ENCODE measurements at places on chromosomes 2 and 18. TPM values are rescaled to one million over a fixed set of nuclear protein-coding genes. Genes with fewer than 3 reads are reported as not detected.

The ADD2 gene
- 46.2 TPM for total RNA-seq

DNA sequence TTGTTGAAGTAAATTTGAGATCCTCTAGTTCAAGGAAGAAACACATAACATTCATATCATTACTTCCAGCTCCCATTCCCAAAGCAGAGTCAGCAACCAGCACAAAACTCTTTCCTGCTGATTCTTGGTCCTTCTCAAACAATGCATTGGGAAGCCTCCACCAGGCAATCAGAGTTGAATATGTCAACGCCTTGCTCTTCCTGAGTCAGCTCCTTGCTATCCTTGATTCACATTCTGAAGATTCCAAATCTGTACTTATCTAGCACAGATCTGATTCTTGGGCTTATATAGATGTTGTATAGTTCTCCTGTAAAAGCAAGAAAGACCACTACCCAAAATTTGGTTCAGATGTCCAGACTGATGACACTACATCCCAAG, 29.6 kb downstream of the CFAP210 start:
- no peaks in the 10 kb centered on the region for H3K36me3 ChIP-seq
- H3K27ac ChIP-seq = no peak overlapping the region
- no peak for DNase-seq
- peaks cover 2% of the 10 kb centered on the region for H3K27me3 ChIP-seq
- no peak overlapping the region for H3K4me3 ChIP-seq

GRCh38 chr2:20093263-20094141, 42.1 kb upstream of the LAPTM4A start:
- peaks cover 3% of the 10 kb centered on the region for H3K4me1 ChIP-seq
- H3K27me3 ChIP-seq = peaks cover 7% of the 10 kb centered on the region
- no peak overlapping the region for H3K4me3 ChIP-seq
- no peak overlapping the region for H3K27ac ChIP-seq

GRCh38 chr2:239173301-239173700, 227.5 kb downstream of the HDAC4 start:
- peaks cover 3% of the 10 kb centered on the region for H3K4me1 ChIP-seq
- no peak for DNase-seq
- no peak overlapping the region for H3K27ac ChIP-seq
- H3K27me3 ChIP-seq = no peaks in the 10 kb centered on the region

GRCh38 chr2:202566286-202566685, 68.5 kb upstream of the FAM117B start:
- no peak overlapping the region for H3K27ac ChIP-seq
- H3K4me1 ChIP-seq = no peaks in the 10 kb centered on the region
- H3K4me3 ChIP-seq = no peak overlapping the region
- H3K27me3 ChIP-seq = no peaks in the 10 kb centered on the region

DNA sequence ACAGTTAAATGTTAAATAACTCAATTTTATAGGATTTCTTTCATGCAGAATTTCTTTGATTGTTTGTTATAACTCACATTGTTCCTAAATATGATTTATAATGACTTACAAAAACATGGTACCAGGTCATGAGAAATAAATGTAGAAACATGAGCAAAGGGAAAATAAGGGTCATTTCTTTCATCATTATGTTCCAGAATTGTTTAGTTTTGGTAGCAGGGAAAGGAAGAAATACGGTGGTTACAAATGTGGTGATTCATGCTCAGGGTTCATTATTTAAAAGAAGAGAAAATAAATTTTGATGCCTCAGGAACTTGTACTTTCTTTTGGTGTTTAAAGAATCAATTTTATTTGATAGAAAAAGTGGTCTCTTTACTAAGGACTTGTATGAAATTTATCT, 4.4 kb downstream of the LYPD6B start:
- no peaks in the 10 kb centered on the region for H3K4me1 ChIP-seq
- no peaks in the 10 kb centered on the region for H3K36me3 ChIP-seq
- H3K27me3 ChIP-seq = peaks cover 30% of the 10 kb centered on the region
- H3K4me3 ChIP-seq = no peak overlapping the region

The TCF7L1 gene
- total RNA-seq = not detected

DNA sequence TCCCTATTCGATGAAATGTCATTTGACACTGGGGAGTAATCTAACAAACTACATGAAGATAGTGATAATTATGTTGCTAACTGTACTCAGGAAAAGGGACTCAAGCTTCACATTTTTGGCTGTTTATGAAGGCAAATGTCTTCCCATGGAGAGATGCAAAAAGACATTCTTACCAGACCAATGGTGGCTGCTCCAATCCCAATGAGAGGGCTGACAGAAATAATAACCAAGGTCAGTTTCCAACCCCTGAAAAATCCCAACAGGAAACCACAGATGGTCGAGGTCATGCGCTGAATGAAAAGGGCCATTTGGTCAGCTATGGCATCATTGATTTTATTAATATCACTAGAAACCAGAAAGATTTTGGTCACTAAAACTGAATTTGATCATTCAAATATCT, 37.6 kb downstream of the ABCB11 start:
- no peaks in the 10 kb centered on the region for H3K4me1 ChIP-seq
- DNase-seq = no peak
- H3K27me3 ChIP-seq = peaks cover 7% of the 10 kb centered on the region
- H3K4me3 ChIP-seq = no peak overlapping the region
- H3K27ac ChIP-seq = no peak overlapping the region

The TMEFF2 gene
- not detected for total RNA-seq

The KCNJ3 gene
- total RNA-seq = not detected

DNA sequence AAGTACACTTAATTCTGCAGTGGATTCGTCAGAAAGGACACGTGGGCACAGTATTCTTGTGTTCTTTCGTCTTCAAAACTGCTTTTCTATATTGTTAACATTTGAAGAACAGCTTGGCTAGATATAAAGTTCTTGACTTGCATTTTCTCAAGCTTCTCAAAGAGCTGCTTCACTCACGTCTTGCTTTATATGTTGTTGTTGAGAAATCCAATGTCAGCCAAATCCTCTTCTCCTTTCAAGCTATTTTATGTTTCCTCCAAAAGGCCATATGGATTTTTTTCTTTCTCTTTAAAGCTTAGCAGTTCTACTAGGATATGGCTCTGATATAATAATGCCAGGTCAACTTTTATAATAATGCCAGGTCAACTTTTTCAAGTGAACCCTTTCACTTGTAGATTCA, 65.5 kb upstream of the CYP1B1 start:
- no peaks in the 10 kb centered on the region for H3K4me1 ChIP-seq
- DNase-seq = no peak
- H3K27ac ChIP-seq = no peak overlapping the region
- H3K27me3 ChIP-seq = no peaks in the 10 kb centered on the region

DNA sequence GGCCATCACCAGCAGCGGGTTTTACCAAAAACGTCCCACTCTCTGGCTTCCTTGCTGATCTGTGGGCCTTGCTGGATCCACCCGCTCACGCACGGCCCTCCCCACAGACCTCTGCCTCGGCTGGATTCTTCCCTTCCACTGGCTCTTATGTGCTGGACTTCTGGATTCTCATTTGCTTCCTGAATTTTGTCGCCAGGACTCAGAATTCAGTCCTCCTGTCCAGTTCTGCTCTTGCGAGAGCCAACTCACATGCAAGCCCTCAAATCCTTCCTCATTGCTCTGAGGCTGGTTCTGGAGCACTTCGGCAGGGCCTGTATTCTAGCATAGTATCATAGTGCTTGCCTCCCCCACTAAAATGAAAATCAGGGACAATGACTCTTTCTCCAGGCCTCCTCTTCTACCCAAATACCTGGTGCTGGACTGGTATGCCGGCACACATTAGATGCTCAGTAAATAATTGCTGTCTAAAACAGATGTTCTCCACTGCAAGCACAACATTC, 115.5 kb downstream of the ATL2 start:
- no peak overlapping the region for H3K4me3 ChIP-seq
- H3K36me3 ChIP-seq = no peaks in the 10 kb centered on the region
- no peak overlapping the region for H3K27ac ChIP-seq
- no peak for DNase-seq

The CCDC141 gene
- total RNA-seq = 2.6 TPM

The GALNT13 gene
- total RNA-seq = not detected

DNA sequence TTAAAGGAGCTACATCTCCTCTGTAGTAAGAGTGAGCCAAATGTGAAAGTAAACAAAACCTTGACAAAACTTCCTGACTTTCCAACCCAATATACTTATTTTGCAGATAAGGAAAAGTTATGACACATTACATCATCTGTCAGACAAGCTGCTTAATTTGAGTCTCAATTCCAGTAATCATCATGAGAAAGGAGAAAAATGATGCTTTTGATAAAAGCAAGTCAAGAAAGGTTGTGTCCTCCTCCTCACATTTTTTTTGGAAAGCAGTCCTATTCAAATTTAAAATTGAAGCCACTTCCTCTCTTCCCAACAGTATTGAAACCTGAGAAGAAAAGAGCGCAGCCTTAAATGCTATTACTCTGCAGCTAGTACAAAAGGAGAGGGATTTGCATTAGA, 519.6 kb downstream of the LRP1B start:
- H3K4me1 ChIP-seq = no peaks in the 10 kb centered on the region
- no peak overlapping the region for H3K4me3 ChIP-seq
- no peak overlapping the region for H3K27ac ChIP-seq

The PFN4 gene
- total RNA-seq = 0.32 TPM

DNA sequence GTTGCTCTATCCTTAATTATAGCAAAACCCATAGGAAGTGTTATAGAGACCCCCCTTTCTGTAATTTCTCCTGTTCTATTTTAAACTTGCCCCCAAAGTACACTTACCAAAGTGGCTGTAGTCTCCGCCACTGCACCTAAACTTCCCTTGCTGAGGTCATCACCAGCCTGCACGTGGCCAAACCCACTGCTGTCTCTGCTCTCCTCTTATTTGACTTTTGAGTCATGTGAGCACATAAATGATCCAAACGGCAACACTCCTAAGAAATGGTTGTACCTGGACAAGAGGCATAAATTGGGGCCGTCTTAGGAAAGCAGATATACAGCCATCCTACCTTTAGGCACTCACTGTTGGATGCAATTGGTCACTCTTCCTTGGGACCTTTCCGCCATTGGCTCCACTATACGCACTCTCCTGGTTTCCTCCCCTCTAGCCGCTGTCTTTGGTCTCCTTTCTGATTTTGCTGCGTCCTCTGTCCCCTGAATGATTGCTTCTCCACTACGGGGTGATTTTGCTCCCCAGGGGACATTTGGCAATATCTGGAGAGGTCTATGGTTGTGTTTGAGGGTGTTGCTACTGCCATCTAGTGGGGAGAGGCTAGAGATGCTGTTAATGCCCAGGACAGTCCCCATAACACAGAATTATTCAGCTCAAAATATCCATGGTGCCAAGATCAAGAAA, 19.2 kb upstream of the IL36G start:
- H3K27ac ChIP-seq = no peak overlapping the region
- DNase-seq = peak; percentile 54
- H3K27me3 ChIP-seq = no peaks in the 10 kb centered on the region
- H3K4me1 ChIP-seq = no peaks in the 10 kb centered on the region
- H3K36me3 ChIP-seq = no peaks in the 10 kb centered on the region
- no peak overlapping the region for H3K4me3 ChIP-seq

GRCh38 chr2:177547122-177547521, 154.5 kb downstream of the AGPS start:
- DNase-seq = no peak
- H3K27ac ChIP-seq = no peak overlapping the region
- no peaks in the 10 kb centered on the region for H3K27me3 ChIP-seq
- H3K4me1 ChIP-seq = no peaks in the 10 kb centered on the region

The POTEC gene
- total RNA-seq = not detected

The ZFP36L2 gene
- 38.4 TPM for total RNA-seq

DNA sequence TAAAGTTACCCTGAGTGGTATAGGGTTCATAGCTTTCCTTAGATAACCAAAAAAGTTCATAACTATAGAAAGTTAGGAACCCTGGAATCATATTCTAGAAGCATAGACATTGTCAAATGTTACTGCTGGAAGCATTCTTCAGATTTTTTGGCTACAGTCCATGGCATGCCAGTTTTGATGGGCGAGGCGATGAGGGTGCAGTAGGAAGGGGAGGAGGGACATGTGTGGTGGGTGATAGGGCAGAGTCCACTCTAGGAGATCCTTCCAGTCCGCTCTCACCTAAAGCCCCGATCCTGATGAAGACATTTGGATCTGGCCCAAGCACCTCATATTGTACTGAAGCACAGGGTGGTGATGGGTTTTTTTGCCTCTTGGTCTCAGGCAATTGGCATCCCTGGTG, 91.8 kb downstream of the HRH4 start:
- H3K4me1 ChIP-seq = no peaks in the 10 kb centered on the region
- H3K27me3 ChIP-seq = no peaks in the 10 kb centered on the region
- DNase-seq = no peak
- no peaks in the 10 kb centered on the region for H3K36me3 ChIP-seq

DNA sequence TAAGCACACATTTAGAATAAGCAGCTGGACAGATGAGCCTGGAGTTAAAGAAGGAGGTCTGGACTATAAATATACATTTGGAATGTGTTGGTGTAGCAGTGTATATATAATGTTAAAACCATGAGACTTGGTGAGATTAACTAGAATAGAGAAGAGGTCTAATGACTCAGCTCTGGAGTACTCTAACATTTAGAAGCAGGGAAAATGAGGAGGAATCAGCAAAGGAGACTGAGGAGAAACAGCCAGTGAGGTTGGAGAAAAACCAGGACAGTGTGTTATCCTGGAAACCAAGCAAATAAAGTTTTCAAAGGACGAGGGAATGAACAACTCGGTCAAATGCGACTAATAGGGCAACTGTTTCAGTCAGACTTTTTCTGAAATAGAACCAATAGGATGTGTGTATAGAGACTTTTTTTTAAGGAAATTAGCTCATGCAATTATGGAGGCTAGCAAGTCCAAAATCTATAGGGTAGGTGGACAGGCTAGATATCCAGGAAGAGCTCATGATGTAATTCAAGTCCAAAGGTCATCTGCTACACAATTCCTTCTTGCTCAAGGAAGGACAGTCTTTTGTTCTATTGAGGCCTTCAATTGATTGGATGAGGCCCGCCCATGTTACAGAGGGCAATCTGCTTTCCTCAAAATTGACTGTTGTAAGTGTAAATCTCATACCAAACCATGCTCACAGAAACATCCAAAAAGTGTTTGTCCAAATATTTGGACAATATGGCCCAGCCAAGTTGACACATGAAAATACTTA, 10.8 kb upstream of the SESTD1 start:
- H3K4me1 ChIP-seq = no peaks in the 10 kb centered on the region
- H3K4me3 ChIP-seq = no peak overlapping the region
- H3K27me3 ChIP-seq = no peaks in the 10 kb centered on the region
- no peaks in the 10 kb centered on the region for H3K36me3 ChIP-seq

The ELOA2 gene
- total RNA-seq = not detected

- no peak overlapping the region for H3K27ac ChIP-seq
- H3K4me1 ChIP-seq = no peaks in the 10 kb centered on the region
- no peaks in the 10 kb centered on the region for H3K36me3 ChIP-seq
- no peak overlapping the region for H3K4me3 ChIP-seq
Measured at GRCh38 chr18:22297008-22297407, 120.7 kb downstream of the CTAGE1 start.

The ALKAL2 gene
- total RNA-seq = not detected

DNA sequence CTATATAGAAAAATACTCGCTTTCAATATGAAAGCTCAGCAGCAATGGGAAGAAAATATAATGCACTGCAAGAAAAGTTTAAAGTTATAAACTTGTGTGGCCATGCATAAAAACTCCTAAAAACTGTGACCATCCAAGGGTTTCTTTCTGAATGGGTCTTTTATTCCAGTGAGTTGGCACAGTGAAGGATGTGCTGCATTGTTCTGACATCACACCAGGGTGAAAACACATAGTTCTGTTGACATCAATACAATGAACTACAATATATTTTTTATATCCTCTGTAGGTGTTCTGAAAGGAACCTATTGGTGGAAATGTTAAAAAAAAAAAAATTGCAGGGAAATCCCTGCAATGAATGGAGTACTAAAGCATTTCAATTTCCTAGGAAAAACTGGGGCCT, 80.2 kb downstream of the CDH20 start:
- H3K36me3 ChIP-seq = no peaks in the 10 kb centered on the region
- H3K4me3 ChIP-seq = no peak overlapping the region
- no peaks in the 10 kb centered on the region for H3K27me3 ChIP-seq
- no peak overlapping the region for H3K27ac ChIP-seq
- H3K4me1 ChIP-seq = no peaks in the 10 kb centered on the region

The TBR1 gene
- not detected for total RNA-seq

All from activated naive CD4-positive, alpha-beta T cell treated with anti-CD3 and anti-CD28 coated beads for 36 hours (primary cell).